ENCODE measurements at places on chromosomes 1 and 21.

- DNase-seq, result no peak
Measured at GRCh38 chr1:65250826-65251225, 58.5 kb upstream of the DNAJC6 start.

DNA sequence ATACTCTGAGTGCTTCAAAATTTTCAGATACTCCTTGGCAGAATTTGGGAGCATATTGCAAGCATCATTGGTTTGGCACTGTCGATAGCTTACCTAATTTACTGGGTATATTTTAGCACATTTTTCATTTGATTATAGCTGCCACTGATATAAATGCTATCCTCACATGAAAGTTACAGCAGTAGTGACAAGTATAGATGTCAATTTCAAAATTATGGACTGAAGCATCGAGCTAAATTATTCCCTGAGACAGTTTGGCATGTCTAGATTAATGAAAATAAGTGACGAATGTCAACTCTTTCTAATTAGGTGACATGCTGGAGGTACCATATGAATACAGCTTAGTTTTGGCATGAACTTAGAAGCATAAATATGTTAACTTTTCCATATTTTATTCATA is 83.1 kb downstream of the LRRC7 start:
- DNase-seq, result no peak

GRCh38 chr1:203714446-203714845 is 50.5 kb upstream of the LAX1 start:
- no peak for DNase-seq

- DNase-seq, result no peak
Measured at GRCh38 chr1:91689641-91690481, 189.2 kb downstream of the CDC7 start.

GRCh38 chr21:34968414-34969333 is 80.4 kb downstream of the RUNX1 start:
- DNase-seq, result no peak

DNA sequence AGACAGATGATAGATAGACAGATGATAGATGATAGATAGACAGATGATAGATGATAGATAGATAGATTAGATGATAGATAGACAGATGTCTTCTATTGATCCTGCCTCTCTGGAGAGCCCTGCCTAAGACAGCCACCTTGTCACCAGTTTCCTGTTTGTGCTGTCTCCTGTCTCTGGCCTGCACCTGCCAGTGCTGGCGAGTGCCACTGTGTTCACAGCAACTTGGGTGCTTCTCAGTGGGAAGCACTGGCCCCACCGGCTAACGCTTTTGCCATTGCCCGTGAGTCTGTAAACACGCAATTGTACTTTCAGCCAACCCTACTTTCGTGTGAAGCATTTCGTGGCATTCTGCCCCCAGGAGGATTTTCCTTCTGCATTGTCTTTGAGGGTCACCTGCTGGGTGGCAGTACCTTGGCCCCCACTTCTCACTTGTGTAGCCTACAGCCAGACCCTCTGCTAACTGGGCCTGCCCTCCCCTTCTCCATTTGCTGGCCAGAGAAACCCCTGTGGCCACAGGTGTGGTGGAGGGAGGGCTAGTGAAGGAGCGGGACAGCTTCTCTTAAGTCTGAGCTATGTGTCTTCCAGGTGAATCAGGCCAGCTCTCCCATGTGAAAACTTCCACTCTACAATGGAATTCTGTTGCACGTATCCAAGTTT is 23.4 kb upstream of the PDE9A start:
- DNase-seq, result no peak

GRCh38 chr21:18548249-18548648 is 144.7 kb upstream of the TMPRSS15 start:
- no peak for DNase-seq

DNA sequence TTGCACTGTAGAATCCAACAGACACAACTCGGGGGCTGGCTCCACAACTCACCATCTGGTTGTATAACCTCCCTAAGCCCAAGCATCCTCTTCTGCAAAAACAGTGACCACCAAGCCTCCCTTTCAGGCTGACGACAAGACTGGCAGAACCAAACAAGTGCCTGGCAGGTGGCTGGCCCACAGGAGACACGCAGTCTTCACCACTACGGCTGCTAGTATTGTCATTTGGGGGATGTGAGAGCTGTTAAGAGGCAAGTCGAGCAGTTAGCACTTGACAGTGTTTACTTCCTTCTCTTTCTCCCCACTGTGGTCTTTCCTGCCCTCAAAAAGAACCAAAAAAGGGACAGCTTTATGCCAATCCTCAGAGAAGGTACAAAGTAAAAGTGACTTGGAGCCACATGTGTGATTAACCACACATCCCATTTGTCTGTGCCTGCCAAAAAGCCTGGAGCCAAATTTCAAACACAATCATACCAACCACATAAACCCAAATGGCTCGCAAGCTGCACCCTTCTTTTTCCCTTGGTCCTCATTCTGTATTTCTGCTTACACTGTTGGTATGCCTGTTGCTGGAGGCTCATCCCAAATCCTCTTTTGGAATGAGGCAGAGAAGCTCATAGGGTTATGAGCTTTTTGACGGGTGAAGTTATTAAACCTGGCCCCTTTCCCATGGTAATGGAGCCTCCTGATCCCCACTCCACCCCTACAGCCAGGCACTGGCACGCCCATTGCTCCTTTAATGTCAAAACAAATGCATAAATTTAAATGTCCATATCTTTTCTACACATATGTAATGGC is 94.1 kb downstream of the TGFBR3 start:
- DNase-seq, result no peak

GRCh38 chr1:232983375-232983774 is 33.0 kb downstream of the NTPCR start:
- DNase-seq, result no peak

GRCh38 chr1:58466630-58467241 is 79.8 kb downstream of the OMA1 start:
- DNase-seq, result no peak

GRCh38 chr1:226649780-226650179 is 89.3 kb downstream of the ITPKB start:
- no peak for DNase-seq

- no peak for DNase-seq
Measured at GRCh38 chr1:226708342-226708780, 30.7 kb downstream of the ITPKB start.

GRCh38 chr1:109769330-109770078 is 5.8 kb upstream of the EPS8L3 start:
- DNase-seq, result no peak

DNA sequence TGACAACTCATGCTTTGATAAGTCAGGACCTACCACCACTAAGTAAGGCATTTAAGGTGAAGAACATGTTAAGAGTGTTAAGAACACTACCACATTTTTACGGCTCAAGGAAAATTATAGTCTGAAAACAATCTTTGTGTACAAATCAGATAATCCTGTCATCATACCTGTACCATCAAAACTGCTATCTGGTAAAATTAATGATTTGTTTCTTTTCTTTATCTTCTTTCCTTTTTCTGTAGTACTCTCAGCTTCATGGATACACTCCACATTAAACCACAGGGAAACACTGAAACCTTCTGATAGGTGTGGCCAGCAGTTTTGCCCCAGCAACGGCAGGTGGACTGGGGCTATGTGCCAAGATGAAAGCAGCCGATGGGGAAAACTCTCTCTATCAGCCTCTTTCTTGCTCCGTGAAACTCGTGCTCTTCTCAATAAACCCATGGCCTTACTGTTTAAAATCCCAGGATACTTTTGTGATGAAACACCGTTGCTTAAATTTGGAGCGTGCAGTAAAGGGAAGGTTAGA is 75.1 kb downstream of the LYST start:
- DNase-seq, result no peak

DNA sequence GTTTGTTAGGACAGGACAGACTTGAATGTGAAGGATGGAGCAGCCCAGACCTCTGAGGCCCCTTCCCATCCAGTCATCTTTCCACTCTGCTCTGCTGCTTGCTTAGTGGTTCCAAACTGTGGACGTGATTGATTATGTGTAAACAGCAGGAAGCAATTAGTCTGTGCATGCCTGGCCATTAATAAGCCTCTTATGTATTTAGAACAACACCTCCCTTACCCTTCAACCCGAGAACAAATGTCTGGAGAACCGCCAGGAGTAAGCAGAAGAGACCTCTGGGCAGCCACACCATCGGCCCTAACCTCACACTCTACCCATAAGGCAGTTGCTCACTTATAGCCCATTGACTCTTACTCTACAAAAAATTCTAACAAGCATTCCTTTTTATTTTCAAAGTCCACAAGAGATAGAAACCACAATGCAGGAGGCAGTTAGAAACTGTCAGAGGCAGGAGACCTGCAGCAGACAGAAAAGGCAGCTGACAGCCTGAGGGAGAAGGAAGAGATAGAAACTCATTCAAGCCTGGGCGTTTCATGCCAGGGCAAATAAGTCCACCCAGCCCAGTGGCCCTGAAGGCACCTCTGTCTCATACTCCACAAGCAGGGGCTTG is 5.8 kb upstream of the EPHA8 start:
- DNase-seq, result no peak

- DNase-seq, result no peak
Measured at GRCh38 chr1:56542651-56543050, 36.7 kb downstream of the PLPP3 start.

GRCh38 chr1:169680377-169681019 is 30.9 kb downstream of the SELL start:
- no peak for DNase-seq

- no peak for DNase-seq
Measured at GRCh38 chr21:46265736-46266525, 19.5 kb downstream of the MCM3AP start.

GRCh38 chr1:919271-919872 is 4.4 kb upstream of the SAMD11 start:
- no peak for DNase-seq

GRCh38 chr1:96515430-96515829 is 206.2 kb upstream of the PTBP2 start:
- no peak for DNase-seq

DNA sequence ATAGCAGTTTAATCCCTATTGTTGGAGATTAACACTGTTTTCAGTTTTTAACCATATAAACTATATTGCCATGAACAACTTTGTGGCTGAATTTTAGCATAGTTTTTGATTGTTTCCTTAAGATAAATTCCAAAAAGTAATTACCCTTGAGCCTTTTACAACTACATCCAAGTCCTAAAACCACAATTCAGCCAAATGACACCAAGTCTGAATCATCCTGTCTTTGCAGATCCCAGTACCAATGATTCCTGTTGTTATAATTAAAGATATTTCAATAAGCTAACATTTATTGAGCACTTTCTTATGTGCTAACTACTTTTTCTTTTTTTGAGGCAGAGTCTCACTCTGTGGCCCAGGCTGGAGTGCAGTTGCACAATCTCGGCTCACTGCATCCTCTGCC is 35.6 kb downstream of the IL23R start:
- no peak for DNase-seq

DNA sequence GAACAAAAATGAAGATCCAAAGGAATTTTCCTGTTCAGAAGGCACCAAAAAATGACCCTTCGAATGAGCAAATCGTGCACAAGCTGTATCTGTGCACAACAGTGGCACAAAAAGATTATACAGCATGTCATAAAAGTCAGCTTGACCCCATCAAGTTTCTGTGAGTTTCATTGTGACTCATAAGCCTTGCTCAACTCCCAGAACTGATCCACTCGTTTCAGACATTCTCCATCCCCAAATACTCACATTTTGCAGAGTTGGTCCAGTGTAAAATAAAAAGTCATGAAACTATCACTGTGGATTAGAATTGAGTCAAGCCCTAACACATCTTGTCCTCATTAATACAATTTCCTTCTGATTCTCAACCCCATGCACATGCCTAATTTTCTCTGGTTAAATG is 174.7 kb upstream of the PKN2 start:
- DNase-seq, result no peak

DNA sequence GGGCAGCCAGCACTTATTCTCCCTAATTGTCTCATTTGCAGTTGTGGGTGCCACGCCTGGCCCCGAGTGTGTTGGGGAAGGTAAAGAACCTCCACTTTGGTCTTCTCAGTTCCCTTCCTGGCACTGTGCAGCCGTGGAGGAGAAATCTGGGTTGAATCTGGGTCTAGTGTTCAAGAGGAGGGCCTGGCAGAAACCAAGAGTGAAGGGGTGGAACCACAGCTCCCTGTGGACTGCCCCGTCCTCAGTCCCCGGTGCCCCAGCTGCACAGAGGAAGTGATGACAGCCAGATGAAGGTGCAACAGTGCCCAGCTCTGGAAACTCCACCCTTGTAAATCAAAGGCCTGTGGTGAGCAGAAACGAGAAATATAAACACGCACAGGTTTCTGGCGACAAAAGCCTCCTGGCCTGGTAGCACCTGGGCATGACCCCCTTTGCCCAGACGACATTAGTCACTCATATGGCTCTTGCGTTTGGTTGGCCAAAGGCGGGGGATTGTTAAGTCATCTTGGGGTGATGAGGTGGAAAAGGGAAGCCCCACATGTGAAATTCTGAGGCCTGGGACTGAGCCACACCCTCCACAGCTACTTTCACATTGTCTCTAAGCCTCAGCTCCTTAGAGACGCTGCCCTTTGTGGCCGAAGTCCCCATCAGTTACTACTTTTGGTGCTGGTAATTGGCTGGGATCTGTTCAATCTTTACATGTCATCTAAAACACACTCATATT is 4.2 kb upstream of the ECE1 start:
- peak; percentile 85 for DNase-seq

DNA sequence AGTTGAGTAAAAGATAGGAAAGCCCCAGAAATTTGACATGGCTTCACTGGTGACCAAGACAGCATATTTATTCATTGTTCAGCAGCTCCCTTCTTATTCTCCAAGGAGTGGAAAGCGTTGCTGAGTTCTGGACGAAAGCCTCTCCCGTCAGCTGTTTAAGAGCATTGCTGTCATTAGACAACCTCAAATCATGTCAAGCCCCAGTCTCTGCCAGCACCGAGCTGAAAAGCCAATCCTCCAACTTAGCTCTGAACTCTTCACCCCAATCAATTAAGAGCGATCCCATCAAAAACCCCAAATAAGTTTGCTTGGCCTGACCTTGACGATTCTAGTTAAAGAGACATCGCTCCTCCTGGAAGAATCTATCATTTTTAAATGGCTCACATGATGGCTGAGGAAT is 110.8 kb downstream of the PLPP3 start:
- no peak for DNase-seq

GRCh38 chr21:14871861-14872260 is 192.9 kb downstream of the NRIP1 start:
- no peak for DNase-seq

DNA sequence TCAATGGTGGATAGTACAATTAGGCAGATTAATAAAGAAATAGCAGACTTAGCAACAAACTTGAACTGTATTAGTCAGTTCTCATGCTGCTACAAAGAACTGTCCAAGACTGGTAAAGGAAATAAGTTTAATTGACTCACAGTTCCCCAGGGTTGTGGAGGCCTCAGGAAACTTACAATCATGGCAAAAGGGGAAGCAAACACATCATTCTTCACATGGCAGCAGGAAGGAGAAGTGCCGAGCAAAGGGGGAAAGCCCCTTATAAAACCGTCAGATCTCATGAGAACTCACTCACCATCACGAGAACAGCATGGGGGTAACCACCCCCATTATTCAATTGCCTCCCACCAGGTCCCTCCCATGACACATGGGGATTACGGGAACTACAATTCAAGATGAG is 27.1 kb upstream of the PDE4B start:
- DNase-seq, result no peak
